ENCODE measurements at places on chromosomes 2 and 18.

GRCh38 chr2:43326101-43326825 lies 99.9 kb upstream of the ZFP36L2 start:
- peak; percentile 67 for DNase-seq

DNA sequence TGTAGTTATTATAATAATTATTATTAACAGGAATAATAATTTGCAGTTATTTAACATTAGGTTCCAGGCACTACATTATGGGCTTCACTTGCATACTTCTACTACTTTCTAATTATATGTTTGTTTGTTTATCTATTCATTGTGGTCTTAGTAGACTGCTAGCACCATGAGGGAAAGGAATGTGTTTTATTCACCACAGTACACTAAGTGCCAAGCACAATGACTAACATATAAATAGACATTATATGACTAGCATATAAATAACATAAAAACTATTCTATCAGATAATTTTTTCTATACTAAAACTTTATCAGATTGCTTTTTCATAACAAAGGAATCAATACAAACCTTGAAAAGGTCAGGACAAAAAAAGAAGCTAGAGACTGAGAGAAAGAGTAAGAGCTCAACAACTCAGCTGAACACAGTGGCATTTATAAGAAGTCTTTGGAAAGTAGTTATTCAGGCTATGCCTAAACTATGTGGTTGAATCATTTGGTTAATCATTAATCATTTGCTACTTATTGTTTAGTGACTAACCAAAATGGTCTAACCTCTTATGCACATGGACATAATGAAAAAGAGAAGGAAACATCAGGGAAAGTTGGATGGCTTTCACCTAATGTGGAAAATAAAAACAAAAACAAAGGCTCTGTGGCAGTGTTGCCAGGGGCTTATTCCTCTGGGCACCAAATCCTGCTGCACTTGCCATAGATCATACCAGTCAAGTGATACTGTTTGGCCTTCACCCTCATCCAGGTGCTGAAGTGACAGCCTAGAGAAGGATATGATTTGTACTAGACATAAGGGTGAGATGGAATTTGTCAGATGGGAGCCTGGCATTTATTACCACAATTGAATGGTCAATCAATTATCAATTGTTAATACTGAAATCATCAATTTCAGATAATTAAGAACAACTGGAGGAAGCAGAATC lies 174.9 kb downstream of the ETAA1 start:
- DNase-seq: no peak

DNA sequence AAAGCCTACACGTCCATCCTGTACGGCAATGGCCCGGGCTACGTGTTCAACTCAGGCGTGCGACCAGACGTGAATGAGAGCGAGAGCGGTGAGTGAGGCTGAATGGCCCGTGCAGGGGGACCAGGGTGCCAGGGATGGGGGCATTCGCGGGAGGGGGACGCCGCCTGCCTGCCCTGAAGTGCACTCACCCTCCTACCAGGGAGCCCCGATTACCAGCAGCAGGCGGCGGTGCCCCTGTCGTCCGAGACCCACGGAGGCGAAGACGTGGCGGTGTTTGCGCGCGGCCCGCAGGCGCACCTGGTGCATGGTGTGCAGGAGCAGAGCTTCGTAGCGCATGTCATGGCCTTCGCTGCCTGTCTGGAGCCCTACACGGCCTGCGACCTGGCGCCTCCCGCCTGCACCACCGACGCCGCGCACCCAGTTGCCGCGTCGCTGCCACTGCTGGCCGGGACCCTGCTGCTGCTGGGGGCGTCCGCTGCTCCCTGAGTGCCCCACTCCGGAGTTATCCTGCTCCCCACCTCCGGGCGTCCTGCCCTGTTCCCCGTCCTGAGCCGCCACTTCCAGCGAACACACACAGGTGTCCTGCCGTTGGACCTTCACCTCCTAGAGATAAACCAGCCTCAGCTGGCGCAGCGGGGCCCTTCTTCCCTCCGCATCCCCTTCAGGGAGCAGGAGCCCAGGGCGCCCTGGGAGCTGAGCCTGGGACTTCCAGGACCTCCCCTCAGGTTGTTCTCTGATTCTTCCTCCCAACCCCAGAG lies 2.9 kb downstream of the ALPI start:
- DNase-seq: no peak

- DNase-seq: no peak
These were observed 98.1 kb downstream of the ARMC9 start for GRCh38 chr2:231296401-231296974.

- no peak for DNase-seq
These were observed 136.1 kb downstream of the AQP4 start for GRCh38 chr18:26729449-26729848.

- no peak for DNase-seq
These were observed 177.9 kb downstream of the DNAH6 start for GRCh38 chr2:84694088-84694622.

GRCh38 chr2:45723857-45724256 lies 72.4 kb downstream of the PRKCE start:
- no peak for DNase-seq

GRCh38 chr2:151766437-151767153 lies 32.3 kb upstream of the NEB start:
- DNase-seq: peak; percentile 9
